Substantia nigra (tissue), 51 donors: ENCODE measurements at places on chromosomes 12 and 14.

DNA sequence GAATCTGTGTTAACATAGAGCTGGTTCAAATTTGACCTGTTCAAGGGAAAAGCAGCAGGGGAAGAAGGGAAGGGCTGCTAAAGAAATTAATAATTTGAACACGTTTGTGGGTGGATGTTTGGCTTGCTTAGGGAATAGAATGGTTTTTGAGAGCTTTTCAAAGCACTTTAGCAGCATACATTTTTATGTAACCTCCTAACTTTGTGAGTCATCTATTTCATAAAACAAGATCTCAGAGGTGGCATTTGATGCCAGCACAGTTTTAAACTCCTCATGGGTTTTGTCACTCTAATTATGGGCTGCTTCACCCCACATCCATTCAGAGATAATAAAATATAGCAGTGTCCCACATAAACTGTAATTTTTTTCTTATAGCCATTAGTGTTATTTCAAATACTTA lies 143.8 kb downstream of the ACSS3 start:
- DNase-seq = no peak

GRCh38 chr14:24937300-24937699 lies 112.6 kb downstream of the STXBP6 start:
- DNase-seq = no peak

GRCh38 chr14:79375356-79375755 lies 835.9 kb downstream of the DIO2 start:
- DNase-seq = no peak

- no peak for DNase-seq
Measured at GRCh38 chr14:22296722-22297121, 292.3 kb downstream of the DAD1 start.

GRCh38 chr12:34016361-34016760 lies 5.9 kb upstream of the ALG10 start:
- no peak for DNase-seq

DNA sequence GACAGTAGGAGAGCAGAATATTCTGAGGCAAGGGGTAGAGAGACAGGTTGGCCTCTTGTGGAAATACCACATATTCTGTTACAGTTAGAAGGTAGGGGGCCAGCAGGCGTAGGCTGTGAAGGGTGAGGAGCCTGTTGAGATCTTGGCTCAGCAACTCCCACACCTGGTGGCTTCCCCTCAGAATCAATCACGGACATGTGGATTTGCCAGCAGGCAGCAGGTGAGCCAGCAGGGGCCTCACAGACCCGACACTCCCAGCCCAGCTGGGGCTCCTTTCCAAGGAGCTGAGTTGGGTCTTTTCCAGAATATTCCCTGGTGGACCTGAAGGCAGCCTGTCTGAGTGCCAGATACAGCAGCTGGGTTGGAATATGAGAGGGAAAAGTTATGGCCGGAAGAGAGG lies 150.0 kb upstream of the CRY1 start:
- DNase-seq = no peak

GRCh38 chr12:75720812-75721641 lies 209.6 kb upstream of the KRR1 start:
- DNase-seq = no peak

GRCh38 chr12:64587447-64587846 lies 22.8 kb upstream of the RASSF3 start:
- no peak for DNase-seq

- no peak for DNase-seq
Measured at GRCh38 chr14:61573321-61573720, 122.0 kb upstream of the HIF1A start.

DNA sequence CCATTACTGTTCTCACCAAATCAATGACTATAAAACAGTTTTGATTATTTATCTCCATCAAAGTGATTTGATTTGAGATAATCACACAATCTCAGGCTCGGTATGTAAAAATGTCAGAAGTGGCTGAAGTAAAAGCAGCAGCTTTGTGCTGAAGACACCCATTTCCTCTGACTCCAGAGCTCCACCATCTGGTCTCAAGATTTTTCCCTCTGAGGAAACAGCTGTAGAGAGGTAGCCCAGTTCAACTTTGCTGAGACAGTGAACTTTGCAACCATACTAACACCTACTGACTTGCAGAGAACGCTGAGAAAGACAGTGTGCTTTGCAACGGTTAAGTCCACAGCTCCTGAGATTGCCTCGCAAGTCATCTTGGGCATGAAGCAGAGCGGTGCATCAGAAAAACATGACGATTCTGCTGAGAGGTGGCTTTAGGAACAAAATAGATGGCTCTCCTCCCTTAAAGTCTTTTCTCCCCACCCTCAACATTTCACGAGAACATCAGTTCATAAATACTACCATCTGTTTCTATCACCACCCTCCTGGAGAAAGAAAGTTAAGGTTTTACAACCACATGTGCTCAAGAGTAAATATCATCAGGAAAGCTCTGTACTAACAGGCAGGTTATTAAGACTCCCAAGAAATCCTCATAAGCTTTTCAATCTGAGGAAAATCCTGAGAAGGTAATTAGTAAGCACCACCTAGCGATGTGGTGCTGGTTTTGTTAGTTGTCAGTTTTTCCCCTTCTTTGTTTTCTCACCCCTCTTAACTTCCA lies 34.8 kb downstream of the HIGD1C start:
- peak; percentile 62 for DNase-seq

DNA sequence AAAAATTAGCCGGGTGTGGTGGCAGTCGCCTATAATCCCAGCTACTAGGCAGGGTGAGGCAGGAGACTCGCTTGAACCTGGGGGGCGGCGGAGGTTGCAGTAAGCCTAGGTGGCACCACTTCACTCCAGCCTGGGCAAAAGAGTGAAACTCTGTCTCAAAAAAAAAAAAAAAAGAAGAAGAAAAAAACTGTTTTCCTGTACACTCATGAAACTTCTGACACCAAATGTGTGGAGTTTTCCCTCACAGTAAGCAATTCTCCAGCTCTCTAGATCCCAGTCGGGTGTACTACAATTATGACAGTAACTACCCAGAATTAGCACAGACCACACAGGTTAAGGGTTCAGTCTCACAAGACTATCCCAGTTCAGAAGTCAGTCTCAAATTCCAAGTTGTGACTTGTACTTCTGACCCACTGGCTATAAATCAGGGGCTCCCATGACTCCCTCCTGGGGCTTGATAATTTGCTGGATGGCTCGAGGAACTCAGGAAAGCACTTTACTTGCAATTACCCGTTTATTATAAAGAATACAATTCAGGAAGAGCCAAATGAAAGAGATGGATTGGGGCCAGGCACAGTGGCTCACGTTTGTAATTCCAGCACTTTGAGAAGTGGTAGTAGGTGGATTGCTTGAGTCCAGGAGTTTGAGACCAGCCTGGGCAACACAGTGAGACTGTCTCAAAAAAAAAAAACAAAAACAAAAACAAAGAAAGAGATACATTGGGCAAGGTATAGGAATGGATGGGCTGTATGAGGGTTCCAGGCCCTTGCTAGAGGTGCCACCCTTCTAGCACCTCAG lies 12.4 kb upstream of the ARF6 start:
- DNase-seq = no peak

- DNase-seq = no peak
Measured at GRCh38 chr14:55914771-55915170, 203.4 kb upstream of the PELI2 start.

- no peak for DNase-seq
Measured at GRCh38 chr12:75868501-75868900, 163.1 kb downstream of the PHLDA1 start.

DNA sequence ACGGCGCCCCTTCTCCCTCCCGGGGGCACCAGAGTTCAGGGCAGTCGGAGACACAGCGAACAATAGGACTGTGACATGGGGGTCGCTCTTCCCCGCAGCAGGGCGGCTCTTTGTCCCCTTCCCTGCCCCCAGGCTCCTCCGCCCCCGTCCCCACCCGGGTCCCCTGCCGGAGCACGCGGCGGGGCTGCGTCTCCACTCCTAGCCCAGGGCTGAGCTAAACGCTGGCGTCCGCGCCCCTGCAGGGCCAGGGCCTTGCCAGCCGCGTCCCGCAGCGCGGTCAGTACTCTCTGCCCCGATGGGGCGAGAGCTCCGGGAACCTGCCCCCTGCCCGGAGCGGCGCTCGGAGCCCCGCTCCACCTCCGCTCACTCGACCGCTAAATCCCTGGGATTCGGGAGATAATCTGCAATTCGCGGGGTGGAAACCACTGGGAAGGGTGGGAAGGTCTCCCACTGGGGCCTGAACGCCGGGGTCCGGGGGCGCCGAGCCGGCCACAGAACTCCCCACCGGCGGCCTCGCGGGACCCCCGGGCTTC lies 825 bp upstream of the CCDC85C start:
- no peak for DNase-seq

DNA sequence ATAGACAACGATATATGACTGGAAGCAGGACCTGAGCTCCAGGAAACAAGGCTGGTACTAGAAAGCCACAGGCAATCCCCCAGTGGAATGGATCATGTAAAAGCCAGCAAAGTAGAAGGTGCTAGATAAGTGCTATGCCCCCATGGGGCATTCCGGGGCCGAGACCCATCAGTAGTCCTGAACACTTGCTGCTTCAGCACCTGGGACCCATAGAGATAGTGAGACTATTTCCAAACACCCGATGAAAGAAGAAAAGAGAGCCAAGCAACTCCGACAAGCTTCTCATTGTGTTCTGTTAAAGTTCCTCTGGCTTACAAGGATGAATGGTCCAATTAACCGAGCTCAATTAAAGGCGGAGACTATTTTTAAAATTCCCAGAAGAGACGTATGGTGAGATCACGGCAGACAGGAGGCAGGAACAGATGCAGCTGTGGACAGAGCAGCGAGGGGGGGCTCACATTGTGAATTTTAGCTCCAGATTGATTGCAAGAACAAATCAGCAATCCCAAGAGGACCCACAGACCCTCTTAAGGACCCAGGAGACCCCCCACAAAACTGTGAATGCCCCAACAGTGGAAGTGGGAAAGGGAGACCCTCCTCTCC lies 142.5 kb upstream of the OVCH1 start:
- DNase-seq = no peak

- DNase-seq = no peak
Measured at GRCh38 chr14:71193663-71194062, 286.4 kb downstream of the PCNX1 start.

GRCh38 chr14:36021030-36021422 lies 155.5 kb downstream of the PTCSC3 start:
- no peak for DNase-seq

- no peak for DNase-seq
Measured at GRCh38 chr12:26769611-26770010, 63.4 kb downstream of the ITPR2 start.

DNA sequence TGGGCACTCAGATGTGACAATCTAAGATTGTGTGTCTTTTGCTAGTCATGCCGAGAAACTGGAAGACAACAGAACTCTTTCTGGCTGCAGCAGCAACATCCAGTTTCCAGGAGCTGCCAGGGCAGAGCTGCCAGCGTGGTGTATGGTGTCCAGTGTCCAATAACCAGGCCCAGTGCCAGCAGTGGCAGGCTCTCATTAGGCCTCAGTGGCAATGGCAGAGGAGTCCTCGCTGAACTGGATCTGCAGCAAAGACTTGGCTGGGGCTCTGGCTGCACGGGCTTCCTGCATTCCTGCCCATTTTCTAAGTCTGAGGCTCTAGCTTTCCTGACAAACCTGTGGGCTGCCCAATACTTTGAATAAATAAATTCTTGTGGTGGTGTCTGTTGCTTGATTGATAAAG lies 26.2 kb upstream of the PPM1A start:
- peak; percentile 77 for DNase-seq

- no peak for DNase-seq
Measured at GRCh38 chr14:67646131-67646530, 26.4 kb downstream of the ARG2 start.

GRCh38 chr14:21019366-21019765 lies 5.5 kb downstream of the NDRG2 start:
- no peak for DNase-seq

DNA sequence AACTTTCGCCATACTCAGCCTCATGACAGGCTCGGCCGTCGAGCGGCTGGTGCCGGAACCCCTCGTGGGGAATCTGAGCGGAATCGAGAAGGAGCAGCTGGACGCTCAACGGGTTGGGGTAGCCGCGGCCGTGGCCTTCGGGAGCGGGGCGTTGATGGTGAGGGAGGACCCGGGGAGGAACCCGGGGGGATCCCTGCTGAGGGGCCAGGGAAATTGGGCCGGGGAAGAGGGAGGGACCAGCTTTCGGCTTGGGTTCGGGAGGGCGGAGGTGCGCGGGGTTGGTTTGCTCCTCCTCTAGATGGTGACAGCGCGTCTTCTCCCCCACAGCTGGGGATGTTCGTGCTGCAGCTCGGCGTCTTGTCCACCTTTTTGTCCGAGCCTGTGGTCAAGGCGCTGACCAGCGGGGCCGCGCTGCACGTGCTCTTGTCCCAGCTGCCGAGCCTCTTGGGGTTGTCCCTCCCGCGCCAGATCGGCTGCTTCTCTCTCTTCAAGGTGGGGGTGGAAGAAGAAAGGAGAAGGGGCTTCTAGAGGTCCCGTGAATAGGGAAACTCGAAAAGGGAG lies 9.8 kb downstream of the ARHGEF25 start:
- no peak for DNase-seq

- no peak for DNase-seq
Measured at GRCh38 chr12:118271183-118271582, 101.5 kb downstream of the TAOK3 start.

- DNase-seq = no peak
Measured at GRCh38 chr12:848173-848865, 95.9 kb downstream of the WNK1 start.

- no peak for DNase-seq
Measured at GRCh38 chr14:66359500-66359899, 126.7 kb upstream of the CCDC196 start.

GRCh38 chr12:124481257-124481750 lies 86.1 kb downstream of the NCOR2 start:
- DNase-seq = no peak

GRCh38 chr12:213527-213932 lies 427 bp downstream of the SLC6A12 start:
- DNase-seq = no peak

DNA sequence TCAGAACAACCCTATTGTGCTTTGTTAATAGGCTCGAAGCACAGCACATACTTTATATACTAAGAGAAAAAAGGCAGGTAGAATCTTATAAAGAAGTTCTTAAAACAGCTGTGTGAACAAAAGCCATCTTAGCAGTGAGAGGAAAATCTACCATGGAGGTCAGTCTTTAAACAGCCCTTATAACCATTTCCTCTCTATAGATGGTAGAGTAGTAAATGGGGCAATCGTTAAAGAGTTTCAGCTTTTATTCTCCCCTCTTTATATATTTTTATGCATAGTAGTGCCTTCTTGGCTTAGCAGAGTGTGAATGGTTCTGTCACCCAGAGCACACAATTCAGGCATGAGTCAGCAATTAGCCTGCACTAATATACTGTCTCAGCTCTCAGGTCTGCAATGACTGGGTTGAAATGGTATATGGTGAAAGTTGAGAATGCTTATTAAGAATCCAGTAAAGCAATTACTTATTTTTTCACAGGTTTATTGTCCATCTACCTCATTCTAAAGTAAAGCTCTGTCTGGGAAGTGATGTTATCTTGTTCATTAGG lies 305.0 kb downstream of the NELL2 start:
- DNase-seq = no peak

DNA sequence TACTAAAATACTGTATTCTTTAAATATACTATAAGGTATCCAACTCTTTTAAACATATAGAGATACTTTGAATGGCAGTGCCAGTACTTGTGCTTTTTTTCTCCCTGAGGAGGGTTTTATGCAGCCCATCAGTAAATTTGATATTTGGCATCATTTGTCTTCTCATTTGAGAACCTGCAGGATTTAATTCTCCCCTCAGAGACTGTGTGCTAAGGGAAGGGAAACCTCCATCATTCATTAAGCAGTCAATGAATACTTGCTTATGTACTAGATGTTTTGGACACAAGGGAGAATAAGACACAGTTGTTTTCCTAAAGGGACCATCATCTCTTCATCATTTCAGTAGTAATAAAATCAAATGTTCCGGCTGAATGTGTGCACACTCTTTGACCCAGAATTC lies 40.8 kb downstream of the FRS2 start:
- no peak for DNase-seq

- DNase-seq = no peak
Measured at GRCh38 chr12:24012528-24012927, 63.1 kb upstream of the SOX5 start.
